ENCODE measurements at places on chromosomes 12 and 14.

- no peak for DNase-seq
These were observed 42.6 kb upstream of the SYCP3 start for GRCh38 chr12:101781834-101782233.

GRCh38 chr14:103688906-103689902 lies 26.0 kb downstream of the XRCC3 start:
- no peak for DNase-seq

- no peak for DNase-seq
These were observed 144.4 kb downstream of the EFCAB11 start for GRCh38 chr14:89810101-89810500.

GRCh38 chr12:78164154-78164553 lies 333.5 kb downstream of the NAV3 start:
- DNase-seq = no peak

DNA sequence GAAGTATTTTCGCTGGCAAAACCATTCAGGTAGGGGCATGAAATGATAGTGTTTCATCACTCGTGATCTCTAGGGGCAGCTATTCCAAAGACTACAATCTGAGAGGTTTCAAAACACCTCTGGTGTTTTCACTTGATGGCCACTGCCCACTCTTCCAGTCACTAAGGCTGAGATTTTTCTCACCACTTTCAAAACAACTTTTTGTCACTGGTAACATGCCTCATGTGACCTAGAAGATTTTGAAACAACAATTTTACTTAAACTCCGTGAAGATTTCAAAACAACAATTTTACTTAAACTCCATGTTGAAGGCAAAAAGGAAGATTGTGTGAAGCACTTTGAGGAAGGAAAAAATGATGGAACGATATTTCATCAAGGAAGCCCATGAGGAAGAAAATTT lies 1.2 kb upstream of the IRAK3 start:
- DNase-seq = no peak

DNA sequence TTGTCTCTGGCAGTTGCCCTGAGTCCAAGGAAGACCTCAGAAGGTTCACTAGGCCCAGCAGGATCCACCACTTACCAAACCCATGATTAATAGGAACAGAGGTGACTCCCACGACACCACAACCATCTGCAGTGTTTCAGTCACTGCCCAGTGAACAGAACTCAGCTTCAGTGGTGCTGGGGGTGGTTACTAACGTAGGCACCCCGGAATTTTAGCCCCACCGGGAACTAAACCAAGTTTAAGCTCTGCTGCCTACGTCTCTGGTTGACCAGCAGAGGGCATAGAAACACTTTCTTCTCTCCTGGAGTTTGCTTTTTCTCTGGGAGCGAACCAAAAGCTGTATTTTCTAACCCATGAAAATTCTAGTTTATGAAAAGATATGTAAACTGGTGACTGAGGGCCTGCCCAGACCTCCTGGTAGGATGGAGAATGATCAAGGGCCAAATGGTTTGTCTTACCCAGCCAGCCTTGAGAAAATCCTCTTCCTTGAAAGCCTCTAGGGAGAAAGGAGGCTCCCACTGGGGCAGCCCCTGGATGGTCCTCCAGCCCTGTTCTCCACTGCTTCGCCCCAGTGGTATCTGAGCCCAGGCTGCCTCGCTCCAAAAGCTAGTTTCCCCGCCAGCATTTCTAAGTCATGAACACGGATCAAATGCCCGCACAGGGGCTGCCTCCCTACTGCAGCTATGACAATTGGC lies 379.8 kb downstream of the DPF3 start:
- DNase-seq = peak; percentile 28

DNA sequence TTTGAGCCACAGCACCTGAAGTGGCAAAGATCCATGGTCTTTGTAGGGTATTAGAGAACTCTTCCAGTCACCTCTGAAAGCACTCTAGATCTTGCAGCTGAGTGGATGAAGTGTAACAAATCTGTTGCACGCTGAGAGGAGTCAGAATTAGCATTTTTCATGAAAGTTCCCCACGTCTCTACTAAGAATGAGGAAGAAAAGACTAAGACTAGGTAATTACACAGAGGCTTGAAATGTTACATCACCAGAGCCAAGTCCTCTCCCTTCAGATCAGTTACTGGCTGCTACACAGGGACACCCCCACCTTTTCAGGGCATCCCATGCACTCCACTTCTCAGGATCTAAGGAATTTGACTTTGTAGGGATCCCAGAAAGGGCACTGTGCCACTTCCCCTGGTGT lies 98.6 kb upstream of the FKBP4 start:
- no peak for DNase-seq

- DNase-seq = peak; percentile 61
These were observed 128.0 kb downstream of the KCNA5 start for GRCh38 chr12:5171701-5172100.

DNA sequence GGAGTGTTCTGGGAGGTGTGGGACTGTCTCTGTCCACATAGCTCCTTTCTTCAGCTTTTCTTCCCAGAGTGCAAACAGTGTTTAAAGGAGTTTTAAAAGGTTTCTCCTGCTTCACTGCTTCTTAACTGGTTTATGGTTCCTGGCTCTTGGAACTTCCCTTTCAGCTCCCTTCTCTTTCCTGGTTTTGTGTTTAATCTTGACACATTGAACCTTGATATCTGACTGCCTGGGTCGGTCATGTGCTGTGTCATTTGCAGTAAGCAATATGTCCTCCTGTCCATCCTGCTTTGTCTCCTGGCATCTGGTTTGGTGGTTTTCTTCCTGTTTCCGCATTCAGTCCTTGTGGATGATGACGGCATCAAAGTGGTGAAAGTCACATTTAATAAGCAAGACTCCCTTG lies 2.2 kb downstream of the TMEM106C start:
- no peak for DNase-seq

DNA sequence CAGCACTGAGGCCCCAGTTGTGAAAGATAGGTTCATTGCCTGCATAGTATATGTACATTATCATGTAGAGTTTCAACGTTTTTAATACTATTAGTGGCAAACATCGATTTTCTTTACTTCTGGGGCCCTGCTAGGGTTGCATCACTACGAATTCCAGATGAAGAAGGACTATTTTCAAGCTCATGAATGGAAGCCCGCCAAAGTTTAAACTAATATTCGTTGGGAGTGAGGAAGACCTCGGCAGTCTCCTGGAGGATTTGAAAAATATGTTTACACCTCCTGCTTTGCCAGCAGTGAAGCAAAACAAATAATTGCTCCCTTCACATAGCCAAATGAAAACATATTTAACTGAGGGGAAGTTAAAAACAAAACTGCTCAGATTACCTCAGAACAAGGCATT lies 672.9 kb upstream of the NOVA1 start:
- DNase-seq = no peak

All from nephron progenitor cell (in vitro differentiated cells).